Forelimb muscle (tissue), 1 donor: ENCODE measurements at places on chromosomes 7 and 10.

GRCh38 chr10:44356139-44357022 is 28.5 kb downstream of the CXCL12 start:
- no peak for DNase-seq

GRCh38 chr10:18976696-18977251 is 71.8 kb upstream of the MALRD1 start:
- no peak for DNase-seq

DNA sequence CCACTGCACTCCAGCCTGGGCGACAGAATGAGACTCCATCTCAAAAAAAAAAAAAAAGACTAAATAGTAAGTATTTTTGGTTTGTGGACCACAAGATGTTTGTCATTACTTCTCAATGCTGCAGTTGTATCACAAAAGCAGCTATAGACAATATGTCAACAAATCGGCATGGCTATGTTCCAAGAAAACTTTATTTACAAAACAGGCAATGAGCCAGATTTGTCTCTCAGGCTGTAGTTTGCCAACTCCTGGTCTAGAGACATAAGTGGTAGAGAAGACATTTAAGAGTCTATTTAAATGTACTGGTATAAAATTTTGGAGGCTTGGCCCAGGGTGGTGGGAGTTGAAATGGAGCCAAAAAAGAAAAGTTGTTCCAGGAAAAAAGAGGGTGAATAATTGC is 185.8 kb downstream of the SORCS1 start:
- DNase-seq, result no peak

GRCh38 chr7:16098585-16099179 is 322.7 kb downstream of the CRPPA start:
- DNase-seq, result no peak

GRCh38 chr7:38512704-38513103 is 118.5 kb downstream of the AMPH start:
- no peak for DNase-seq
